ENCODE measurements at places on chromosomes 12 and 14.

- no peak for DNase-seq
Measured at GRCh38 chr14:67644428-67644827, 24.7 kb downstream of the ARG2 start.

- DNase-seq, result no peak
Measured at GRCh38 chr14:33764876-33765650, 185.8 kb downstream of the EGLN3 start.

GRCh38 chr14:23076785-23077408 lies 18.0 kb downstream of the ACIN1 start:
- no peak for DNase-seq

DNA sequence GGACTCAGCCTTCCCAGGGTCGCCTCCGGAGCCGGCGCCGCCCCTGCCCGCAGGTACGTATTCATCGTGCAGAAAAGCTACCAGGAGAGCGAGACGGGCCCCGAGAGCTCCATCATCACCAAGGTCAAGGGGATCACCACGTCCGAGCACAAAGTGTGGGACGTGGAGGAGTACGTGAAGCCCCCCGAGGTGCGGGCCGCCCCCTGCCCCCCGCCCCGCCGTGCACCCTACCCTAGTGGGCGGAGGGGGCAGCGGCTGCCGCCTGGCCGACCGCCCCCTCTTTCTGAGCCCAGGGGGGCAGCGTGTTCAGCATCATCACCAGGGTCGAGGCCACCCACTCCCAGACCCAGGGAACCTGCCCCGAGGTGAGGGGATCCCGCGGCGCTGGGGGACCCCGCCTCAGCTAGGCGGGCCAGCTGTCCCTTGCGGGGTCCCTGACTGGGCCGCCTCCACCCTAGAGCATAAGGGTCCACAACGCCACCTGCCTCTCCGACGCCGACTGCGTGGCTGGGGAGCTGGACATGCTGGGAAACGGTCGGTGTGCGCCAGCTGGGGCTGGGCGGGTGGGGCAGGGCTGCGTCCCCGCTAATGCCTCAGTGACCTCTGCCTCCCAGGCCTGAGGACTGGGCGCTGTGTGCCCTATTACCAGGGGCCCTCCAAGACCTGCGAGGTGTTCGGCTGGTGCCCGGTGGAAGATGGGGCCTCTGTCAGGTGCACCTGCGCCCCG lies 973 bp downstream of the P2RX2 start:
- peak; percentile 50 for DNase-seq

DNA sequence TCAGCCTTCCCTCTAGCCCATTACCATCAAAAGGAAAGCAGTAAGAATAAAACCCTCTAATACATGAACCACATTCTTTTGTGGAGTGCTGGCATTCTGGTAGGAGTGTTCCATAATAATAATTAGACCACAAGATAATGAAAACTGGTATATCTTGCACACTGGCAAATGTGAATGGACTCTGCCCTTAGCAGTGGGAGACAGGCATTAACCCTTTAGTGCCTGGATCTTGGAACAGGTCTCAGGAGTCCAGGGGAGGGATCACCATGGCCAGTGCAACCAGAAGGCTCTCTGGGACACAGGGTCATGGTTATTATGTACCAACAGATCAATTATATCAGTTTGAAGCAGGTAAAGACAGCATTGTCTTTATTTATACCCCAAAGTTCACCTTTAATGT lies 387.5 kb upstream of the TMPO start:
- DNase-seq, result no peak

- DNase-seq, result peak; percentile 91
Measured at GRCh38 chr12:102992297-102992696, 34.8 kb downstream of the ASCL1 start.

GRCh38 chr12:66409195-66409871 lies 107.0 kb downstream of the HELB start:
- peak; percentile 69 for DNase-seq

DNA sequence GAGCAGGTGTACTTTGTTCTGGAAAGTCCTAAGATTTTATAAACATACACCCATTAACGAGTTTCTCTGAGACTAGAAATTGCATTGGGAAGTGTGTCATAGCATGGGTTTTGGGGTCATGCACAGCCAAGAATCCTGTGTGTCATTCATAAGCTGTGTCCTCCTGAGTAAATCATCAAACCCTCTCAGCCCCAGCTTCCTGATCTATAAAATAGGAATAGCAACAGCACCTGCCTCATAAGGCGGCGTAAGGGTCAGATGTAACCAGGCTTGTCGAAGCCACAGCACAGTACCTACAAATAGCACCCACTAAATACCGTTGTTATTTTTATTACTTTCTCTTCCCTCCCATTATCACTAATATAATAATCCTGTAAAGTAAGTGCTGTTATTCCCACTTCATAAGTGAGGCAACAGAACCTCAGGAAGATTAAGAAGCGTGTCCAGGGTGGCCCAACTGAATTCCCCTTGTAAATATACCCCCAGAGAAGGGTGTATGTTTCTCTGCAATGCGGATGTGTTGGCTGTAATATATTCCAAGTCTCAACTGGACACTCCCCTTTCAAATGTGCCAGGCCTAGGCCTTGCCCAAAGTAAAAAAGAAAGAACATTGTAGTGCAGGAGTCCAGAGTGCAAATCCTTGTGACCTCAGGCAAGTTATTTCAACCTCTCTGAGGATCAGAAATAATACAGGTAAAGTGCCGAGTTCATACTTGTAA lies 188.3 kb upstream of the BCL2L14 start:
- peak; percentile 96 for DNase-seq

DNA sequence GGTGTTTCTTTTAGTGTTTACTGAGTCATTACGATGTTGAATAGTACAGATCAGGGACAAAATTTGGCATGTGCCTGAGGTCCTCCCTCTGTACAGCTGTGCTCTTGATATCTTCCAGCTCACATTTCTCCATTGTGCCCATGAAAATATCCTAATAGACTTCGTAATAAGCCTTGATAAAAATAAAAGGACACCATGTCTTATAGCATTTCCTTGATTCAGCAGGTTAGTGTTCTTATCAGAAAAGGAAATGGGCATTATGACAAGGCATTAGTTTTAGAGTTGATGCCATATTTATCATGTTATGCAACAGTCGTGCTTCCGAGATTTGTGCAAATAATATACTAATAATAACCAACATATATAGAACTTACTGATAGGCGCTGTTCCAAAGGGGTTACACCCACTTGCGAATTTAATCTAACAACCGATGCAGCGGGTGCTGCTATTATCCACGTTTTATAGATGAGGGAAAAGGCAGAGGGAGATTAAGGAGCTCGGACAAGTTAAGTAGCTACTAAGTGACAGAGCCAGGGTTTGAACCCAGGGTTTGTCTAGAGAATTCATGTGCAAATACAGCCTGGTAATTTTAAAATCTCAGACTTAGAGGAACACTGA lies 15.1 kb upstream of the WNK1 start:
- no peak for DNase-seq

GRCh38 chr14:77148510-77149231 lies 7.1 kb upstream of the ZDHHC22 start:
- peak; percentile 73 for DNase-seq

Measured in DMS53 (cell line).